Daoy (cell line): ENCODE measurements at places on chromosomes 6 and 20. TPM values are rescaled to one million over a fixed set of nuclear protein-coding genes. Genes with fewer than 3 reads are reported as not detected.

HLA-DMB gene
- 0.23 and 3.2 TPM in 2 replicates for total RNA-seq

DNA sequence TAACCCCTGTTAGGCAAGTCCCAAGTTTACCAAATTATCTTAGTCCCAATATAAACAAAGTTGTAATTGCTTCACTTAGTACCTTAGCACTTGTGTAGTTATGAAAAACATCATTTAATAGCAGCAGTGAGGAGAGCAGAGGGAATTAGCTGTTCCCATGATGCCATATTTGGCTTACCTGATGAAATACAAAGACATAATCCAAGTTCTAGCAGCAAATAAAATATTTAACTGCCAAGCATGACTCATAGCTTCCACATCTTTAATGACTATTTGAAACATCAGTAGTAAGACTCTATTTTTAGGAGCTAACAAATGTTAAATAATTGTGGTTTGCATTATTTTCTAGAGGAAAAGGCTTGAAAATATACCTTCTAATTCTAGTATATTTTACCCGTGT is 94.0 kb upstream of the MCHR2 start:
- no peak for DNase-seq

GRCh38 chr6:82353848-82354247 is 9.8 kb upstream of the TPBG start:
- DNase-seq, result no peak

DNA sequence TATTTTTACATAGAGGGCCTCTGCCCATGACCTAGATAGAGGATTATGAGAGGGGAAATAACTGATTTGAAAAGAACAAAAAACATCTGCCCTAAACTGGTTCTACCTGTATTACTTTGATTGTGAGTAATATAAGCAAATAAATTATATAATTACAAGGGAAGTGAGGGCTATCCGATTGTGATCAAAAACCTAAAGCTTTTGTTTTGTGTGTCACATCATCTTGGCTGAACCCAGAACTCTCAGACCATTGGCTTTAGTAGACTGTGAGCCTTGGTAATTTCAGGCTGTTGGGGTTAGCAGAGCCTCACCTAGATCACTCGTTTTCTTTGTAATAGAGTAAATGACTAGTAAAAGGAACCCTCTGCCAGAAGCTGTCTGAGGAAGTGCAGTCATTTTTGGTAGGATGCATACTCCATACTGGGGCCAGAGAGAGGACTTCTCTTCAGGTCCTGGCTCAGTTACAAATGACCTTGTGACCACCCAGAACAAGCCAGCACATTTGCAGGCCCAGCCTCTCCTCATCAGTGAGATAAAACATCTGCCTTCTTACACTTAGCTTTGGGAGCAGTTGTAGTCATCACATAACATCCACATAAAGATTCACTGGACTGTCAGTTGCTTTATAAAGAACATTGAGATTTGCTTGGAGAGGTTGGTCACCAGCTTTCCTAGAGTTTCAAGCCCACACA is 13.5 kb downstream of the STK35 start:
- no peak for DNase-seq

GRCh38 chr6:144497650-144498049 is 212.5 kb downstream of the UTRN start:
- DNase-seq, result no peak

DNA sequence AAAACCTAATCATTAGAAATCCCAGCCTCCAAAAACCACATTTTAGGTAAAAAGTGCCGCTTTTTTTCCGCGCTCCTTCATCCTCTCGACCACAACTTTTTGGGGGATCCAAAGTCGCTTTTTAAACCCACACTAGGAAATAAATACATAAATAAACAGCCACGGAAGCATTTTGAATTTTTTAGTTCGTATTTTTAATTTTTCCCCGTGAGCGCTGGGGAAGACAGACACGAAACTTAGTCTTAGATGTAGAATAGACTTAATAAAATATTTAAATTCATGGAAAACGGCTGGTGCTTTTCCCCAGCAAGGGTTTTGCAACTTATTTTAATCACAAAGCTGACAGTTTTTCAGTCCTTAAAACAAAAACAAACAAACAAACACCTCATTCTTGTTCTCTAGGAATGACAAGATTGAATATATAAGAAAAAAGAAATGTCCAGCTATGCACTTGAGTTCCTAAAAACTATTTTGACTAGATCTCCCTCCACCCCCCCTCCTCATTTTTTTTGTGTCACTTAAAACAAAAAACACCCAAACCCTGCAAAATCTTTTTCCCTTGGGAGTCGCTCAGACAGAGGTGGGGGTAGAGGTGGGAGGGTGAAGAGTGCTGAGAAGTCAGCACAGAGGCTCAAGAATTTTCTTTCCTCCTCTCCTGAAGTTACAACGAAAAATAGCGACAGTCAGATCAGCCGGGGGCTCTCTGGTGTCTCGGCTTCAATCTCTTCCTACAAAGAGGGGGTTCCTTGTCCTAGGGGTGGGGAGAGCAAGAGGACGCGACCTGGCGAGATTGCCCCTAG is 43.4 kb upstream of the SUPT3H start:
- DNase-seq, result no peak

DNA sequence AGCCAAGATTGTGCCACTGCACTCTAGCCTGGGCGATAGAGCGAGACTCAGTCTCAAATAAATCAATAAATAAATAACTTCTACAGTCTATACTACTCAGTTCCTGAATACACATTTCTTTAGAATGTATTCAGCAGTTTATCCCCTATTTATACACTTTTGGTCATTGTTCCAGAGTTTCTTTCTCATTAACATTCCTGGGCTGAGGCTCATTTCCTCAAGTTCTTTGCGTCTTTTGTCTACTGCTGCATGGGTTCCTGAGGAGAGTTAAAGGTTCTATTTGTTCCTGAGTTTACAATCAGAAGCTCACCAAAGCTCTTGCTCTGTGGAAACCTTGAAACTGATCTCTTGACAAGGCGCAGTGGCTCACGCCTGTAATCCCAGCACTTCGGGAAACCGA is 37.7 kb upstream of the SASH1 start:
- peak; percentile 53 for DNase-seq
